ENCODE measurements at places on chromosomes 12 and 14.

- no peaks in the 10 kb centered on the region for H3K27me3 ChIP-seq
- no peak overlapping the region for H3K4me3 ChIP-seq
- no peak for DNase-seq
- no peaks in the 10 kb centered on the region for H3K36me3 ChIP-seq
- no peaks in the 10 kb centered on the region for H3K4me1 ChIP-seq
Measured at GRCh38 chr12:108896817-108897216, 16.9 kb downstream of the DAO start.

DNA sequence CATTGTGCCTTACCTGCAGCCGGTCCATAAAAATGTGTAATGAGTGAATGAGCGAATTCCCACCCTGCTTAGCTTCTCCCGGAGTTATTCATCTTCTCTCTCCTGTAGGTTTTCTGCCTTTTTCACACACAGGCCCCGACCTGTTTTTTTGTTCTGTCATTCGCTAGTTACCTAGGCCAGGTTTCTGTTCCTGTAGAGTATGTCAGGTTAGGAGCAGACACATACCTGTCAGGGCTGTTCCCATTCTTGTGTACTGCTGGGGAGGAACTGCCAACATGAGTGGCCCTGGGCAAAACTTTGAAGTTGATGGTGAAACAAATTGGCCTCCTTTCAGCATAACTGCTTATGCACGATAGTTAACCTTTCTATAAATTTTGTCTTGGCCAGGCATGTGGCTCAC, 140.1 kb downstream of the SYNE2 start:
- no peaks in the 10 kb centered on the region for H3K27me3 ChIP-seq
- no peak overlapping the region for H3K4me3 ChIP-seq
- DNase-seq: no peak
- no peaks in the 10 kb centered on the region for H3K4me1 ChIP-seq

DNA sequence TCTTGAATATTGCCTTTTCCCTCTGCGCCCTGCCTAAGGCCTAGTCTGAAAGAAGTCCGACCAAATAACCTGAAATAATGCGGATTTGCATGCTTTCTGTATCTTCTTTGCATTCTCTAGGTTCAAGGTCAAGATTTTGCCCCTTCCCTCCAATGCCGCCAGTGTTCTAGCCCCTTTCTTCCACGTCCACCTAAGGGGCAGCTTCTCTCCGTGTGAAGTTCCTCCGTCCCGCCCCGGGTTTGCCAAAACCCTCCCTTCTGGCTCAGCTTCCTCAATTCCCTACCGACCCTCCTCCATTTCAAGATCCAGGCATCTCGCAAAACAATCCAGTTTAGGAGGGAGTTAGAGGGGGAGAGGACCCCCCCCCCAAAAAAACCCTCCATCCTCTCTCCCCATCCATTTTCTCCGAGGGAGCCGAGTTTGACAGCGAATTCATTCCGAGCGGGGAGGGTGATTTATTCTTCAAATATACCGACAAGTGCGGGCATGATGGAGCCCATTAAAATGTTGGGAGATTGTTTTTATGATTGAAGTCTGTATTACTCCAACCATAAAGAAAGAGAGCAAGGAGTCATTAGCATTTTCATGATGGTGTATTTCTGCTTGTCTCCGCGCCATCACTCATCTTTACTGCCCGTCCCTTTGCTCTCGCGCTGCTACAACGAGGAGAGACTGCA, 20.9 kb upstream of the ATP5MC2 start:
- no peak overlapping the region for H3K27ac ChIP-seq
- peaks cover 72% of the 10 kb centered on the region for H3K27me3 ChIP-seq
- DNase-seq: no peak
- no peaks in the 10 kb centered on the region for H3K36me3 ChIP-seq

- no peak overlapping the region for H3K4me3 ChIP-seq
- no peak overlapping the region for H3K27ac ChIP-seq
- H3K36me3 ChIP-seq: no peaks in the 10 kb centered on the region
- H3K4me1 ChIP-seq: no peaks in the 10 kb centered on the region
Measured at GRCh38 chr12:12810553-12811021, 2.6 kb upstream of the DDX47 start.

- H3K4me3 ChIP-seq: no peak overlapping the region
- H3K27ac ChIP-seq: no peak overlapping the region
Measured at GRCh38 chr12:77314378-77315052, 249.1 kb upstream of the E2F7 start.

GRCh38 chr14:49314737-49315136, 271.4 kb downstream of the RPS29 start:
- H3K4me3 ChIP-seq: no peak overlapping the region
- H3K27me3 ChIP-seq: no peaks in the 10 kb centered on the region
- no peak for DNase-seq
- no peaks in the 10 kb centered on the region for H3K36me3 ChIP-seq
- H3K4me1 ChIP-seq: no peaks in the 10 kb centered on the region

DNA sequence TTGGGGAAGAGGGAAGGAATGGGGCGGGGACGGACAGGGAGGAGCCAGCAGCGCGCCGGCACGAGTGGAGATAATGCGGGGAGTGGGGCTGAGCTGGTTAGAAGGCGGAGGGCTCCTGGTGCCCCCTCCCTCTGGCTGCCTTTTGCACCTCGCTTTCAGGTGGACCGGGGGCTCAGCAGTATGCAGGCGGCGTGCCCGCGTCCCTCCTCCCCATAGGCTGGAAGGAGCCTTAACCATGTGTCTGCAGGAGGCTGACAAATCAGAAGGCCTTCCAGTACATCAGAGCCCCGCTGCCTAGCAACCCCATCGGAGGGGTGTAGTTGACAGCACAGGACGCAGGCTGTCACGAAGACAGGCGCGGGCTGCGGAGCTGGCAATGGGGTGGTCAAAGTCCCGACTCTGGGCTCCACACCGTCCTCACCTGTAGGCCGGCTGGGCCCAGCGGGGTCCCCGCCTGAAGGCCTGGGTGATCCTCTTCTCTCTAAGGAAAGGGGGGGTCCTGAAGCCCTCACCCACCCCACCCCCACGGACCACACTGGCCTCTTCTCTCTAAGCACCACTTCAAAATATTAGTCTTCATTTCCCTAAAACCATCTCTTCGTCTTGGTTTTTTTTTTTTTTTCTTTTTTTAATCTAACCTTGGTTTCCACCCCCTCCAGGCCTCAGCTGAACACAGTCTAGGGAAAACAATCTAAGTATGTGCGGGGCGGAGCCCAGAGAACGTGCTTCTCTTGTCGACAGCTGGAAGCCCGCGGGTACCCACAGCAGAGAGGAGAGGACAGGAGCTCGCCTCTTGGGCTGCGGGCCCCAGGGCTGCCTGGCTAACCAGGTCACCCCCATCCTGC, 44.5 kb downstream of the KDM2B start:
- peak overlapping the region; percentile 96 for H3K27ac ChIP-seq
- peaks cover 3% of the 10 kb centered on the region for H3K4me1 ChIP-seq
- H3K27me3 ChIP-seq: no peaks in the 10 kb centered on the region
- DNase-seq: peak; percentile 96
- H3K4me3 ChIP-seq: peak overlapping the region; percentile 70

- H3K4me1 ChIP-seq: no peaks in the 10 kb centered on the region
- H3K4me3 ChIP-seq: no peak overlapping the region
- no peak overlapping the region for H3K27ac ChIP-seq
Measured at GRCh38 chr14:71675900-71676287, 256.3 kb upstream of the RGS6 start.

DNA sequence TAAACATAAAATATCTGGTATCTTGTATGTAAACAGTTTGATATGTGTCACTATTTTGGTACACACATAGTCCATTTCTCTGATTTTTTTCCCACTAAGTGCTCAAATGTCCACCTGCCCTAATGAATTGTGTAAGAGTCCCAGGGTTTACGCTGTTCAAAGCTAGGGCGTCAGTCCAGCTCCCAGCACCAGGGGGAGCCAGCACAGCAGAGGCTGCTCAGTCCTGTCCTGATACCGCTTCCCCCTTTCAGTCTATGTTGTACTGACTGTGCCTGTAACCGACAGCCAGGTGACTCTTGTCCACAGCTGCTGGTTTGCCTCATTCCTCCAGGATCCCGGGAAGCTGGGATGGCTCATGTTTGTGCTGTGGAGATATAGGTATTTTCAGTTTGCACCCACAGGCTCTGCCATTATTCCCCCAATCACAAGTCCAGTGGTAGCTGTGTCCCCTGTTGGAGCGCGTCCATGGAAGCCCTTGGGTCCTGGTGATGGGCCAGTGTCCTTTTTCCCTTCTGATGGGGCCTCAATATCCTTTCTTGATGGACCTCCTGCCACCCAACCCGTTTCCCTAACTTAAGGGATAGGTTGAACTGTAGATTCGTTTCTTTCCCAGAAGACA, 242.0 kb downstream of the NEDD1 start:
- peak; percentile 51 for DNase-seq
- no peak overlapping the region for H3K27ac ChIP-seq
- no peaks in the 10 kb centered on the region for H3K36me3 ChIP-seq
- H3K27me3 ChIP-seq: no peaks in the 10 kb centered on the region
- H3K4me3 ChIP-seq: no peak overlapping the region

DNA sequence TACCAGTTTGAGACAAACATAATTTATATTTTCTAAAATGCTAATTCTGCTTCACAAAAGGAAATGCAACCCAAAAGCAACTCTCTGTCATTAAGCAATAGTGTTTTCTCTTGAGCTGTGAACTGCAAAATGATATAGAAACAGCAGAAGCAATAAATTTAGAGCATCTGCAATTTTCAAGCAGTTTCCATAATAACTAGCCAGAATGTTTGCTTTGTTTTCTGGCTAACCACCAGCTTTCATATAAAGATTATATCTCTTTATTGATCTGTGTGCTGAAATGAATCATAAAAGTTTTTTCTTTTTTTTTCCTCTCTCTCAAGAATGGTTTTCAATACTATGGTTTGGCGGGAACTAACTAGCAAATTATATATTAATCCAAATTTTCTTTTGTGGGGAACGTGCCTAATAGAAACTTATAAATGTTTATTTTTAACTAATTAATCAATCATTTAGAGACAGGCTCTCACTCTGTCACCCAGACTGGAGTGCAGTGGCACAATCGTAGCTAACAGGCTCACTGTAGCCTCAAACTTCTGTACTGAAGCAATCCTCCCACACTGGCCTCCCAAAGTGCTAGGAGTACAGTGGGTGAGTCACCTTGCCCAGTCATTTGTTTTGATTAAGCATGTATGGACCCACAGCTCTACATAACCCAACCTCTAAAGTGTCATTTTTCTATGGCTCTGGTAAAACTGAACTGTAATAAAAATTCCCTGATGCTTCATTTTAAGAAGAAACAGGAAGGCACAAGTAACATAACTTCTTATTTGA, 830.1 kb upstream of the MGAT4C start:
- H3K4me3 ChIP-seq: no peak overlapping the region
- H3K27me3 ChIP-seq: no peaks in the 10 kb centered on the region
- H3K27ac ChIP-seq: no peak overlapping the region
- DNase-seq: no peak
- H3K4me1 ChIP-seq: no peaks in the 10 kb centered on the region

DNA sequence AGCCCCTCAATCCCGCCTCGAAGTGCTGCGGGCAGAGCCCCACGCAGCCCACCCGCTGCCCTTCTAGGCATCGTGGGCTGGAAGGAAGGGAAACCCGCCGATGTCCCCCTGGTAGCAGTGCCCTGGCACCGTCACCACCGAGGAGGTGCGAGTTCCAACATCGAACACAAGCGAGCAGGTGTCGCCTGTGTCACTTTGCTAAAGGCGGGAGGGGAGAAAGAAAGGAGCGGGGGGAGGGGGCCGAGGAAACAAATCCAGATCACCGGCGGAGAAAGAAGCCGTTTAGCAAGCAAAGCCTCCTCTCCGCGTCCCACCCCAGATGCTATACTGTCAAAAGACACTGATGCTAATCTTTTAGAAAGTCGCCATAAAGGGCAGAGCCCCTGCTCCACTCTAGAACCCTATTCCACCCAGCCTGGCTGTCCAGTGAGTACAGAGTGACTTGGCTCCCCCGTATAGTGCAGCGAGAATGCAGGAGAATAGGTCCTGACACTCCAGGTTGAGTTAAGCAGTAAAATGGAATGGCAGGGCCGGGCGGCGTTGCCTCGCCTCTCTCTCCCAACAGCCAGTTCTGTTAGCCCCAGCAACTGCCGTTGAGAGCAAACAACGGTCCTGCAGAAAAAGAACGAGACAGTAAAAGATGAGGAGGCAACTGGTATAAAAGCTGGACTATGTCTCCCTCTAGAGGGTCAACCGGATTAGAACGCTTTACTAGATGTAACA, 67.9 kb upstream of the USP15 start:
- peaks cover 27% of the 10 kb centered on the region for H3K4me1 ChIP-seq
- H3K27ac ChIP-seq: no peak overlapping the region
- H3K27me3 ChIP-seq: peaks cover 30% of the 10 kb centered on the region
- no peaks in the 10 kb centered on the region for H3K36me3 ChIP-seq
- peak; percentile 93 for DNase-seq

GRCh38 chr14:78152201-78153063, 17.7 kb upstream of the NRXN3 start:
- no peak overlapping the region for H3K4me3 ChIP-seq
- no peak for DNase-seq
- no peak overlapping the region for H3K27ac ChIP-seq
- H3K36me3 ChIP-seq: no peaks in the 10 kb centered on the region
- no peaks in the 10 kb centered on the region for H3K4me1 ChIP-seq

DNA sequence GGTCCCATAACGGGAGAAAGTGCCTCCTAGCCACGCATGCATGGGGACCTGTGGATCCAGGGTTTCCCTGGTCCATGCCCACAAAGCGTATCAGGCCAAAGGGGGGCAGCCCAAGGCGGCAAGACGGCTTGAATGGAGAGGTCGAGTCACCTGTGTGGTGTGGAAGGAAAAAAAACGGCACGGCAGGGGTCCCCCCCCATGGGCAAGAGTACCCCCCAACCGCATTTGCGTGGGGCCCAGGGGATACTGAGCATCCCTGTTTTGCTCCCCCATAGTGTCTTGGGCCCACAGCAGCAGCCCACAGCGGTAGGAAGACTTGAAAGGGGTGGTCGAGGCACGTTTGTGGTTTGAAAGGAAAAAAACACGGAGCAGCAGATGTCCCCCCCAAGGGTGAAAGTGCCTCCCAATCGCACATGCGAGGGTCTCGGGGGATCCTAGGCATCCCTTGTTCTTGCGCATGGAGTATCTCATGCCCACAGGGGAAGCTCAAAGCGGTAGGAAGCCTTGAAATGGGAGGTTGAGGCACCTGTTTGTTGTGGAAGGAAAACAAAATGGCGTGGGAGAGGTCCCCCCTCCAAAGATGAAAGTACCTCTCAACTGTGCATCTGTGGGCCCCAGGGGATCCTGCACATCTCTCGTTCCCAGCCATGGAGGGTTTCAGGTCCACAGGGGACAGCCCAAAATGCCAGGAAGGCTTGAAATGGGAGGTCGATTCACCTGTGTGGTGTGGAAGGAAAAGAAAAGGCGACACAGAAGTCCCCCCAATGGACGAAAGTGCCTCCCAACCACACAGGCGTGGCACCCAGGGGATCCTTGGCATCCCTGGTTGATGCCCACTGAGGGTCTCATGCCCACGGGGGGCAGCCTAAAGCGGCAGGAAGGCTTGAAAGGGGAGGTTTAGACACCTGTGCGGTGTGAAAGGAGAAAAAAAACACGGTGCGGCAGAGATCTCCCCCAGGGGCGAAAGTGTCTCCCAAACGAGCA, 577.5 kb downstream of the ALG10 start:
- DNase-seq: no peak
- no peaks in the 10 kb centered on the region for H3K4me1 ChIP-seq
- H3K27ac ChIP-seq: no peak overlapping the region
- no peak overlapping the region for H3K4me3 ChIP-seq
- no peaks in the 10 kb centered on the region for H3K36me3 ChIP-seq
- H3K27me3 ChIP-seq: no peaks in the 10 kb centered on the region
